Fibroblast of the aortic adventitia (primary cell): ENCODE measurements at places on chromosomes 11 and 22. TPM values are rescaled to one million over a fixed set of nuclear protein-coding genes. Genes with fewer than 3 reads are reported as not detected.

FAM227A gene
- total RNA-seq, result 0.74 and 2.0 TPM in 2 replicates

SAA2 gene
- not detected in 2 replicates for total RNA-seq

DGCR6 gene
- 1.8 and 5.7 TPM in 2 replicates for total RNA-seq

VPREB1 gene
- not detected in 2 replicates for total RNA-seq

PPP6R3 gene
- 98.2 and 119 TPM in 2 replicates for total RNA-seq

LYVE1 gene
- not detected in 2 replicates for total RNA-seq

SCGB2A2 gene
- total RNA-seq, result not detected in 2 replicates

AQP11 gene
- total RNA-seq, result 2.8 and 3.3 TPM in 2 replicates

SLC25A45 gene
- 0.41 and 5.8 TPM in 2 replicates for total RNA-seq

PAMR1 gene
- total RNA-seq, result 134 and 278 TPM in 2 replicates

DNA sequence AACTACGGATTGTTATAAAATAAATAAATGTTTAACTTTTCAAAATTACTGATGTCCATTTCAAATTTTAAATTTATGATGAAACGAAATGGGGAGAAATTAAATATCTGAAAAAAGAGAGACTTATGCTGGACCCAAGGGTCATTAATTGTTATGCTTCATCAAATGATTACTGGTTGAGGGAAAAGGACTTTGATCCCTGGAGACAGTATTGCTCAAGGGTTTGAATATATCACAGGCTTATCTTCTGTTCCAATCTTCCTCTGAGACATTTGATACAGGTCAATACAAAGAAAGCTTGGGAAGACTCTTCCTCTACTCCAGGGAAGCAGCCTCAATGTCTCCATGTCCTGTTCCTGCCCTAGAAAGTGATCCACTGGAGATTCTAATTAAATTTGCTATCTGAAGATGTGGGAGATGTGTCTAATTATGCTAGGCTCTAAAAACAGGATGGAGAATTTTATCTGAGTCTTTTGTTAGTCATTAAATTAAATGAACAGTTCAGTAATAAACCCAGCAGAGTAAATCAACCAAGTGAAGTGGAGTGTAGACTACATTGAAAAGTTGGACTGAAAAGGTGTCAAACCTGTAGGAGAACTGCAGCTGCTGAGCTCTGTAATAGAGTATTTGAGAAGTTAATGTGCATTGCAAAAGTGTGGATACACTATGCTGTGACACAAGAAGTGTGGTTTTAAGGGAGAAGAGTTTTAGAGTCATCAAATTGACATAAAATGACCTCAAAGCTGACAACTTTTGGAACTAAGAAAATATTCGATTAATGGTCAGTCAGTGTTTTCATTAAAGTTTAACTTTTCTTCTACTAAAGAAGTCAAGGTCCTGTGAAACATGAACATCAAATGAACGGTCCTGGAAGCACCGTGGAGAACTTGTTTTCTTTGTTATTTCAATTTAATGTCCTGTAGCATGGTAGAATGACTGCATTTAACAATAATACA lies 623.7 kb upstream of the CCDC90B start:
- DNase-seq, result no peak

DNA sequence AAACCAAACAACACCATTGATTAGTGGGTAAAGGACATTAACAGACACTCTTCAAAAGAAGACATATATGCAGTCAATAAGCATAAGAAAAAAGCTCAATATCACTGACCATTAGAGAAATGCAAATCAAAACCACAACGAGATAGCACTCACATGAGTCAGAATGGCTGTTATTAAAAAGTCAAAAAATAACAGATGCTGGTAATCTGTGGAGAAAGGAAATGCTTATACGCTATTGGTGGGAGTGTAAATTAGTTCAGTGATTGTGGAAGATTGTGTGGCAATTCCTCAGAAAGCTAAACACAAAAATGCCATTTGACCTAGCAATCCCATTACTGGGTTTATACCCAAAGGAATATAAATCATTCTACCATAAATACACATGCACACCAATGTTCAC lies 182.6 kb downstream of the TRPC6 start:
- no peak for DNase-seq

GRCh38 chr11:92180664-92181251 lies 43.9 kb upstream of the FAT3 start:
- peak; percentile 23 for DNase-seq

GRCh38 chr11:74141241-74141695 lies 29.5 kb downstream of the C2CD3 start:
- DNase-seq, result no peak

DNA sequence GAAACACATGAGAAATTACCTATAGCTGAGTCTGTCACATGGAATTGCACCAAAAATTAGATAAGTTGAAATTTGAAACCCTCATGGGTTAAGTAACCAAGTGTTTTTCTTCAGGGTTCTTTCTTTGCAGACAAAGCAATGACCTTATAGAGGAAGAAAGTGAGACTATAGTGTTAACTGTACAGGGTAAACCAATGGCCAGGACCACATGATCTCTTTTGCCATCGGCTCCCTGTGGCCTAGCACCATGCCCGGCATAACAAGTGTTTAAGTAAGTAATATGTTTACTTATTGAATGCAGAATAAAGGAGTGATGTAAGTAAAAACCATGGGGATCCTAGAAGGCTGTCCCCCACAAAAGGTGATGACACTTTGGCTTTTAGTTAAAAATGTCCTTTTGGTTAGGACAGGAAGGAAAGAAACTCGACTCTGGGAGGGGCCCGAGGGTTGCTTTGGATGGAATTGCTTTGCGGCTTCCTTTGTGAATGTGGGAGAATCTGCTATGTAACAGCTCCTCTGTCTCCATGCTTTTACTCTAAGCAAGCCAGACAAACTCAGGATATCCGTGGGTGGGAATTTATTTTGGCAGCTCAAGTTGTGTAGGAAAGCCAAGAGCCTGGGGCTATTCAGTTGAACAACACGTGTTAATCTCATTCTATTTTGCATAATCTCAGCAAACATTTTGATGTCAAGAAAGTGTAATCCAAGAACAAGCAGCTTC lies 454.7 kb downstream of the INSC start:
- DNase-seq, result peak; percentile 2

GRCh38 chr11:64583296-64584262 lies 7.4 kb upstream of the SLC22A12 start:
- DNase-seq, result no peak

DNA sequence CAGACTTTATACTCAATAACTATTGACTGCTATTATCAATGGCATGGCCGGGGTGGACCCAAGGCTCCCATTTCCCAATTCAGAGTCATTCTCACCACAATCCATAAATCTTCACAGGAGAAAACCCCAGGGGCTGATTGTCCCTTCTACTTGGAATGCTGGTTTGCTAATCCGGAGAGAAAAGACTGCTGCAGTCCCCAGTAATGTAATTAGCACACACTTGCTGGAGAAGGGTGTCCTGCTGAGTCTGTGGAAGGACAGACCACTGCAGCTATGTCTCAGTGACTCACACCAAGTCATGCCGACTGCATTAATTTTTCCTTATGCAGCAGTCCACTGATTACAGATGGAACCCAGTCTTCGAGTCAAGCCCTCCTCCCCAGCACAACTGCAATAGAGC lies 5.9 kb upstream of the ETS1 start:
- DNase-seq, result no peak

- no peak for DNase-seq
Observed at GRCh38 chr11:85531191-85531897, 95.8 kb downstream of the DLG2 start.

DNA sequence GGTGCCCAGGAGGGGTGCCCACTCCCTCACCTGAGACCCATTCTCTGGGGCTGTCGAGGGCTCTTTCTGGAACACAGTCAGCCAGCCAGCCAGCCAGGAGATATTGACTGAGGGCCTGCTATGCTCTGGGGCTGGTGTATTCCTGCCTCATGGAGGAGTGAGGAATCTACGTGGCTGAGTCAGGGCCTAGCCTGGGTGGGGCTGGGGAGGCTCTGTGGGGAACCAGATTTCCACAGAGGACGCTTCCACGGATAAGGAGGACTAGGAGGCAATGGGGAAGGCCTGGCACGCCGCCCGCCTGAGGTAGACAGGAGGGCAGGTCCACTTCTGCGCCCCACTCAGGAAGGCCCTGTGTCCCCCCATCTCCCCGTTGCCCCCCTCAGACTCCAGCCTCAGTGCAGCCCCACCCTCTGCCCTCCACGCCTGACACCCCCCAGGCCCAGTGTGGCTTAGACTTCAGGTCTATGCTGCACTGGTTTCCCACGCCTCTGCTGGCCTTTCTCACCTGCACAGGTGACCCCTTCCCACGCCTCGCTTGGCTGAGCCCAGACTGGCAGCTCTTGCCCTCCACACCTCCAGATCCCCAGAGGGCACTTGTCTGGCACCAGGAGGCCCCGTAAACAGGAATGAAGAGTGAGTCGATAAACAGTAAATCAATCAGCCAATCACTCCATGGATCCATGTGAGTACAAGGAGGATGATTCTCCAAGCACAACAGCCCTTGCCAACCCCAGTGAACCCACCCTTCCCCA lies 37.5 kb downstream of the MACROD1 start:
- DNase-seq, result no peak

- no peak for DNase-seq
Observed at GRCh38 chr11:9703280-9703679, 39.4 kb downstream of the SWAP70 start.

- DNase-seq, result peak; percentile 25
Observed at GRCh38 chr11:109401545-109401944, 20.4 kb upstream of the C11orf87 start.

- DNase-seq, result no peak
Observed at GRCh38 chr11:82756765-82757639, 23.3 kb upstream of the FAM181B start.

- DNase-seq, result no peak
Observed at GRCh38 chr22:19987394-19988306, 29.0 kb downstream of the ARVCF start.

- no peak for DNase-seq
Observed at GRCh38 chr11:87369888-87370287, 332.2 kb downstream of the TMEM135 start.

DNA sequence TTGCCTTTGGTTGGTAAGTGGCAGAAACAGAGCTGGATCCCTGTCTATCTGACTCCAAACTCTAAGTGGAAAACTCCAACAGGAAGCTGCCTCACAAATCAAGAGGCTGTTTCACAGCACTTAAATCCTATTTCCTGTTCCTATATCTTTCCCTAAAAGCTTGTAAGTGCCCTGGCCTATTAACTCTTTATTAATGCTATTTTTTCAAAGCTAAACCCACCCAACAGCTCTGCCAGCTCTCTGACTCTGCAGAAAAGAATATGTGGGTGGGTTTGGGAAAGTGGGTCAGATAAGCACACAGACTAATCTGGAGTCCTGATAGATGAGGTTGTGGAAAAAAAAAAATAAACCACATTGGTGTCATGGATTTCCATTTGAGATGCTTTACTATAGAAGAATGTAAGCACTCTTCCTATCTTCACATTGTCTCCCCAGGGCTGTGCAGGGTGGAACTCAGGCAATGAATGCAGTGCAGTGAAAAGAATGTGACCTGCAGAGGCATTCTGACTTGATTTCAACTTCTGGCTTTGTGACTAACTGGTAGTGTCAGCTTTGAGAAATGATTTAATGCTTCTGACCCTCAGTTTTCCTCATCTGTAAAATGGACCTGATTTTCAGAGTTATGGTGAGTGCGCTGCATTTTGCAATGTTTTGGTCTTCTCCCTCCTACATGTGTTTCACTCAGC lies 125.6 kb downstream of the AASDHPPT start:
- DNase-seq, result peak; percentile 3

DNA sequence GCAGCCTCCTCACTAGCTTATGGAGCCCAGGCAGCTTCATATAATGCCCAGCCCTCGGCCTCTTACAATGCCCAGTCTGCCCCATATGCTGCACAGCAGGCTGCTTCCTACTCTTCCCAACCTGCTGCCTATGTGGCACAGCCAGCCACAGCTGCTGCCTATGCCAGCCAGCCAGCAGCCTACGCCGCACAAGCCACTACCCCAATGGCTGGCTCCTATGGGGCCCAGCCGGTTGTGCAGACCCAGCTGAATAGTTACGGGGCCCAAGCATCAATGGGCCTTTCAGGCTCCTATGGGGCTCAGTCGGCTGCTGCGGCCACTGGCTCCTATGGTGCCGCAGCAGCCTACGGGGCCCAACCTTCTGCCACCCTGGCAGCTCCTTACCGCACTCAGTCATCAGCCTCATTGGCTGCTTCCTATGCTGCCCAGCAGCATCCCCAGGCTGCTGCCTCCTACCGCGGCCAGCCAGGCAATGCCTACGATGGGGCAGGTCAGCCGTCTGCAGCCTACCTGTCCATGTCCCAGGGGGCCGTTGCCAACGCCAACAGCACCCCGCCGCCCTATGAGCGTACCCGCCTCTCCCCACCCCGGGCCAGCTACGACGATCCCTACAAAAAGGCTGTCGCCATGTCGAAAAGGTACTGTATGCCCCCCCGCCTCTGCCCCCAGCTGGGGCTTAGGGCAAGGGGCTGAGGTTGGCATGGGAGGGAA lies 8.8 kb downstream of the RBM14 start:
- no peak for DNase-seq
